ENCODE measurements at places on chromosomes 5 and 9.

GRCh38 chr5:1547655-1548054 lies 23.9 kb upstream of the LPCAT1 start:
- DNase-seq = no peak

GRCh38 chr5:9540791-9541190 lies 5.1 kb downstream of the SEMA5A start:
- DNase-seq = peak; percentile 77

DNA sequence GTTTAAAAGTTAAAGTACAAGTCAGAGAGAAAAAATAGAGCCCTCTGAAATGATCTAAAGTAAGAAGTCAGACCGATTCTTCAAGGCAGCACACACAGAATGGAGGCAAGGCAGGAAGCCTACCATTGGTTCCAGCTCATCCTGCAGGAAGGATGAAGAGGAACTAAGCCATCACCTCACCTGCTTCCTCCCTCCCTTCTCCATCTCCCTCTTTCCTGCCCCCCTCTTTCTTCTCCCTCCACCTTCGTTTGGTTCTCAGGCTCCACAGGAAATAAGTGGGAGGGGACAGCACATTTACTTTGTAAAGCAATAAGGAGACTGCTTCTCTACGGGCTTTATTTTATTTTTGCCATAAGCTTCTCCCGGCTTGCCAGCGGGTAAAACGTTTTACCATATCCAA lies 213.4 kb downstream of the TRIM32 start:
- DNase-seq = no peak

DNA sequence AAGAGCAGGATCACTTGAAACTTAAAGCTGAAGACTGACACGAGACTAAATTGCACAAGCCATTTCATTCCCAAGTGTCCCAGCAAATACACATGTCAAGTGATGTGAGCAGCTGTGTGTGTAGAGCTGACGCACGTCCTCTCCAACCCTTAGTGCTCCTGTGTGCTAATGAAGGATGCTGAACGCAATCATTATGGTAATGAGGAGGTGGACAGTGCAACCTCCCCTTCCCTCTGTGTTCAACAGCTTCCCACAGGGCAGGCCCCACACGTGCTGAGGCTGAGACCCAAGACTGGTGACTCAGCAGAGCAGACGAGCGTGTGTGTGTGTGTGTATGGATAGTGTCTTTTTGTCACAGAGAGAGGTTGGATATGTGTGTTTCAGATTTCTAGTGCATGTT lies 702.1 kb downstream of the SEMA5A start:
- DNase-seq = peak; percentile 77

GRCh38 chr5:97095318-97095732 lies 47.1 kb downstream of the LIX1 start:
- no peak for DNase-seq

DNA sequence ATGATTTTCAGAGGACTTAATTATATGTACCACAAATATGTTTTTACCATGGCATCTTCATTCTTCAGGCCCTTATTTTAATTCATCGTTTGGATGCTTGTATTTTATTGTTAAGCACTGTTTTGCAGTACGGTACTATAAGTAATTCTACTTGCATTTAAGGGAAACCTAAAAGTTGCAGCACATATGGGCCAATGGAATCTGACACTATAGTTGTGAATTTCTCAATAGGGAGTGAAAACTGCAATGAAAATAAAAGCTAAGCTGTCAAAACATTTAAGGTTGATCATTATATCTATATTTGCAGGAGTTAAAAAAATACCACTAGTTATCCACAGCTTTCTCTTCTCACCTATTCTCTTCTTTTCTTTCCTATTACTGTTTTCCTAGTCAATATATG lies 1071.8 kb downstream of the MAT2B start:
- no peak for DNase-seq

- DNase-seq = no peak
Observed at GRCh38 chr9:84903963-84904362, 234.4 kb downstream of the NTRK2 start.

- DNase-seq = peak; percentile 75
Observed at GRCh38 chr5:61334868-61335615, 3.0 kb downstream of the ZSWIM6 start.

DNA sequence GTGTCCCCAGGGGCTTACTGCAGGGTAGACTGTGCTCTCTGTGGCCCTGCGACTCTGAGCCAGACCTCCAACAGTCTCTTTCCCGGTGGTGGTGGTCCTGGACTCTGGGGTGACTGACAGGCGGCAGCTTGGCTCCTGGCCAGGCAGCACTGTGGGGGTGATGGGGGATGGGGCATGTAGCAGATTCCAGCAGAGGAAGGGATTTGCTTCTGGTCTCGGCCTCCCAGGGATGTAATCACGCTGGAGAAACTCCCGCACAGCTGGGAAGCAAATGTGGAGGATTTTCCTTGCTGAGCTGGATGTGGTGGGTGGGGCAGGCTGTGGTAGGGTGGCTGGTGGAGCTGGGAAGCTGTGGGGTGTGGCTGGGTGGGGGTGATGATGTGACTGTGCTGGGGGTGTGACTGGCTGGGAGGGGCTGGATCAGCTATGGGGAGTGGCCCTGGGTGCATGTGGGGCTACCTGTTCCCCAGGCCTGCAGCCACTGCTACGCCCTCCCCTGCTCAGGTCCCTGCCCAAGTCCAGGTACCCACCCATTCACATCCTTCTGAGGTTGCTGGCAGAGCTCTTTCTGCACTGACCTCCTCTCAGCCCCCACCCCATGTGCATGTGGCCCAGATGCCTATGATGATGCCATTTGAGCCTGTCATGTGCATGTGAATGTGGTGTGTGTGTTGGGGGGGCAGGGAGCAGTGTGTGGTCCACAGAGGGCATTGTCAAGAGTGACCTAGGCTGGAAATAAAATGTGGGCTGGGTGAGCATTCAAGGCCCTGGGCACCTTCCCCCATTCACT lies 3.8 kb downstream of the NDST1 start:
- peak; percentile 95 for DNase-seq

DNA sequence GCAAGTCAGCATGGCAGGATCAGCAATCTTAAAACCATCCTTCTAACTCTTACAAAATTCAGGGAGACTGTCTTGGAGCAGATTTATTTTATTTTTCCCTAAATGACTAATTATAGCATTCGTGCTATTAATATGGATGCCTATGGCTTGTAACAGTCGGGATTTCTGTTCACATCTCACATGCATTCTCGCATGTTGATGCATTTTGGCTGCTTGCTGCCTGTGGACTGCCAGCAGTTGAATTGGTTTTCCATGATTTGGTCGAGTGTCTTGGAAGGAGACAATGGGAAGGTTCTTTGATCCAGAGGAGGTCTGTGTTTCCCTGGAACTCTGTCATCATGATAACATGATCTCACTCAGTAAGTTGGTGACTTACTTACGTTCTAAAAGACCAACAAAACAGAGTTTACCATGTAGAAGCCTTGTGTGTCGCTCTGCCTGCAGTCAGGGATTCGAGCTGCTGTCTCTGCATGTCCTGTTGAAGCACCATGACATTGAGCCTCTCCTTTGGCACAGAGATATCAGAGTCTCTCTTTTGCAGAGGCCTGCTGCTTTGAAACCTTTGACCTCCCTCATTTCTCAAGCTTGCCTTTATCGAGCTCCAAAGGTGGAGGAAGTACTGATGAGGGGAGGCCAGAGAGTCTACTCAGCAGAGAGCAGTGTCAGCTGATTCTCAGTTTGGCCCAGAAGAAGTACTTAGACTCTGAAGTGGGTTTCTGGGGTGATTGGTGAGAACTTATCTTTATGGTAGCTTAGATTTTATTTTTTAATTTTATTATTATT lies 82.4 kb downstream of the ARHGAP26 start:
- no peak for DNase-seq

DNA sequence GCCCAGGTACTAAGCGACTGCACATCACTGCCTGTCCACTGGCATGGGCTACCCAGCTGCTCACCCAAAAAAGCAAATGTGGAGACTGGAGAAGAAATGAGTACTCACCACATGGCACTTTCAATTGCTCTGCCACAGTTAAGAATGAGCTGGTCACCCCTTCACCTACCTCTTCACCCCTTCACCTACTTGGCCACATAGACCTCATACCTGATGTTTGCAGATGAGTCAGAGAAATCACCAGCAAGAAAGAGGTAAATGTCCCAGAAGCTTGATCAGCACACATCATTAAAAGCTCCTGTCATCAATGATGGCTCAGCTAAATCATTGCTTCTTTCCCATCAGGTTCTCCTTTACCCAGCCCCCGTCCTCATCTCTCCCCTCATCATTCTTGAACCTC lies 7.6 kb upstream of the PRUNE2 start:
- no peak for DNase-seq

- peak; percentile 78 for DNase-seq
Observed at GRCh38 chr5:169893571-169893970, 86.7 kb downstream of the INSYN2B start.

- peak; percentile 80 for DNase-seq
Observed at GRCh38 chr9:134215699-134216448, 51.5 kb upstream of the RNU6ATAC start.

DNA sequence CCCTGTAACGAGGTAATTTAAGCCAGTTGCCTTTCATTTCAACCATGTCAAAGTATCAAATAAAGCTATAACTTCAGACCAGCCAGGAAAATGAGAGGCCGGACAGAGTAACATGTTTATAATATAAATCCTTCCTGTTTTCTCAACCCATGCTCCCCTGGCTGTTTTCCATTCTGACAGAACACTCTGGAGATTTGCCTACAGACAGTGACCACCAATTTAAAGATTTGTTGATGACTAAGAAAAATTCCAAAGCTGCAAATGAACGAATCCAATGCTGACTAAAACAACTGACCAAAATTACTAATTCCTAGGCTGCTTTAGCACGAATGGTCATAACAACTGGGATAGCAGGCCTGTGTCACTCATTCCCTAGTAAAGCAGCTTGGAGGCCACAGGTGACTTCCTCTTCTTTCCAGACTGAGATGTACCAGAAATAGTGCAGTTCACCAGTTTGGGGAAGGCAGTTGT lies 141.4 kb downstream of the AOPEP start:
- peak; percentile 95 for DNase-seq

DNA sequence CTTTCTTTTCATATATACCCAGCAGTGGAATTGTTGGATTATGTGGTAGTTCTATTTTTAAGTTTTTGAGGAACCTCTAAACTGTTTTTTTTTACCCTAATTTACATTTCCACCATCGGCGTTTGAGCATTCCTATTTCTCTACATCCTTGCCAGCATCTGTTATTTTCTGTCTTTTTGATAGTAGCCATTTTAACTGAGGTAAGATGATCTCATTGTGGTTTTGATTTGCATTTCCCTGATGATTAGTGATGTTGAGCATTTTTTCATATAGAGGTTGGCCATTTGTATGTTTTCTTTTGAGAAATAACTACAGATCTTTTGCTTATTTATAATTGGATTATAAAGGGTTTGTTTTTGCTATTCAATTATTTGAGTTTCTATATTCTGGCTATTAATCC lies 71.7 kb upstream of the TNC start:
- DNase-seq = no peak

- peak; percentile 99 for DNase-seq
Observed at GRCh38 chr5:122163121-122164069, 34.0 kb downstream of the ZNF474 start.

DNA sequence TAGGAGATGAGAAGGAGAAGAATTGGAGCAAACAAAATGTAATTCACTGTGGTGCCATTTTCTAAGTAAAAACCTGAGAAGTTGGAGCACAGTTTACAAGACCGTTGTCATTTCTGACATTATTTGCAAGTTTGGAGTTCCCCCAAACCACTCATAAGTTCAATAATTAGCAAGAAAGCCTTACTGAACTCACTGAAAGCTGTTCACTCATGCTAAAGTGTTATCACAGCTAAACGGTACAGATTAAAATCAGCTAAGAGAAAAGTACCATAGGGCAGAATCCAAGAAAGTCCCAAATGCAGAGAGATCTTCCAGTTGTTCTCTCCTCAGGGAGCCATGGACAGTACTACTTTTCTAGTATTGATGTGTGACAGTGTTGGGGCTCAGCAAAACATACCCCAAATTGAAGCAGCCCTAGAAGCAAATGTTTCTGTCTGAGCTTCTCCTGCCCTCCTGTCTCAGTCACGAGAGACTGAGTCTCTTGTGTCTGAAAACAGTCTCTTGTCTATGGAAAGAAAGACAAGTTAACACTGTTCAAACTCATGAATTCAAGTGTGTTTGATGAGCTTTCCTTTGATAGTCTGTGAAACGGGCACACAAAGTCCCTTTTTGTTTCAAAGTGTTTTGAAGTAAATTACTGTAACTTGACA lies 221.2 kb downstream of the GABRG2 start:
- DNase-seq = no peak

- no peak for DNase-seq
Observed at GRCh38 chr5:32342656-32343055, 29.9 kb upstream of the MTMR12 start.

DNA sequence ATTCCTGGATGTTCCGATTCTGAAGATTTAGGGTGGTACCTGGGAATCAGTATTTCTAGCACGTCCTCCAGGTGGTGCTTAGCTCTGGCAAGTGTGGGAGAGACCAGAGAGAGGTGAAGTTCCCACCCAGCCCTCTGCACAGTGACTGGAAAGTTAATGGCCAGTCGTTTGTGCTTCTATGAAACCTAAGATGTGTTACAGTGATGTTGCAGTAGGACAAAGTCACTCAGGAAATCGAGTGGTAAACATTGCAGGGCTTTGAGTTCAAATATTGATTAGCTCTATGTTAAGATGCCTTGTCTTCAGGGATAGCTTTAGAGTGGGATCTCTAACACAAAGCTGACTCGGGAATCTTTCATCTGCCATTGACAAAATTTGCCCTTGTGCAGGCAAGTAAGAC lies 55.6 kb downstream of the PIK3R1 start:
- DNase-seq = no peak

GRCh38 chr5:105993027-105993426 lies 1677.7 kb downstream of the EFNA5 start:
- no peak for DNase-seq

DNA sequence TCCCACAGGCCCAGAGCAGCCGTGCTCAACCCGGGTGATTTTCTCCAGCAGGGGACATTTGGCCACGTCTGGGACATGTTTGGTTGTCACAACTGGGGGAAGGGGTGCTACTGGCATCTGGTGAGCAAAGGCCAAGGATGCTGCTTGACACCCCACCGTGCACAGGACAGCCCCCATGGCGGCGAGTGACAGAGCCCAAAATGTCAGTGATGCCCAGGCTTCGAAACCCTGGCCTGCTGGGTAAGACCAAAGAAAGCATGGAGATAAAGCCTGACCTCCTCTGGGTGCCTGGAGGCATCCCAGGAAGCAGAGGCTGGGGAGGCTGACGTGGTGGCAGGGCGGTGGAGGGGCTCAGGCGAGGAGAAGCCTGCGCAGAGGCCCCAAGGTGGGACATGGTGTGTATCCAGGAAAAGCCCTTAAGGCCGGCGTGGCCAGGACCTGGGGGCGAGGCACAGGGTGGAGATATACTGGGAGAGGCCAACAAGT lies 66.4 kb downstream of the ZNF354C start:
- DNase-seq = no peak

- DNase-seq = no peak
Observed at GRCh38 chr5:74392711-74393351, 247.7 kb downstream of the ENC1 start.

DNA sequence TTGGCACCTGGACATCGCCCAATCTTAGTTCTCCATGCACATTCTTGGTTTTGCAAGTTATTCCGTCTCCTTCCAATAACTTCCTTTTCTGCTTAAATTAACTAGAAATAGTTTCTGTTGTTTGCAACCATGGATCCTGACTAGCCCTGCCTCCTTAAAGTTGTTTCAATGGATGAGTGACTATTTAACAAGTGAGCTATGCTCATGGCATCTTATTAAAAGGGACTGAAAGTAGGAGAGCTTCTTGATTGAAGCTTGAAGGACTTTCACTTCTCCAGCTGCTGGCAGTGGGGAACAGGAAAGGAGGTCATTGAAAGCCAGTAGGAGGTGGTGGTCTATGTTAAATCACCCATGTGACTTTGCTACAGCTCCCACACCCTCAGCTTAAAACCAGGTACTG lies 466.8 kb downstream of the ARHGEF28 start:
- DNase-seq = no peak

- no peak for DNase-seq
Observed at GRCh38 chr9:83535736-83536135, 2.5 kb downstream of the FRMD3 start.

All from fibroblast of skin of scalp (primary cell).